ENCODE measurements at places on chromosomes 5 and 9.

- no peak for DNase-seq
Measured at GRCh38 chr5:131913603-131914002, 31.9 kb downstream of the MEIKIN start.

DNA sequence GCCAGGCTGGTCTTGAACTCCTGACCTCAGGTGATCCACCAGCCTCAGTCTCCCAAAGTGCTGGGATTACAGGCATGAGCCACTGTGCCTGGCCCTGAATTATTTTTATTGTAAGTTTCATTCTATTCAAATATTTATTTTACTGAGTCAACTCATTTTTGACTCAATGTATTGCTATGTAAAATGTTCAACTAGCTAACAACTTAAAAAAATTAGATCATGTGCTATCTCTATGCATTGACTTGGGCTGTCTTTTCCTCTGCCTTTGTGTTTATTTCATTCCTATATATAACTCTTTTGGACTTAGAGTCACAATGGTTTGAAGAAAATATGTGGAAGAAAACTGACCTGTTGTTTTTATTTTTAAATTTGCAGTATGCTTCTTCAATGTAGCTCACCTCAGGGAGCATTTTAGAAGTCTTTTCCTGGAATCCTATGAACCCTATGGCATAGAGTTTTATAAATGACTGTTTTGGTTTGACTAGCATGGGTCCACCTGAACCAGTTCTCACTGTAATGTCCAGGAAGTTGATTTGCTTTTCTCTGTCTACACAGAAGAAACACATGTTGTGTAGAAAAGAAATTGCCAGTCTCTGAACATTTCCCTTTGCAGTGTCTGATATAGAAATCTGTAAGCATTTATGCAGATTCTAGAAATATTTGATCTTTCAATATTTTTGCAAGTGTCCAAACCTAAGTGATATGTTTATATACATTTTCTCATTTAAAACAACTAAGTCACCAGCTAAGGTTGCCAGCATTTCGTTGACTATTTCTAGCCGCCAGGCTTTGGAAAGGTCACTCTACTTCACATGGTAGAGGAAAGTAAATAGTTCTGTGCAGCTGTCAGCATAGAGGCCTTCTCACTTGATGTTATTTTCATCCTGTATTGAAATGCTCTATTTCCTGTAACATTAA, 138.8 kb downstream of the PCSK1 start:
- DNase-seq, result peak; percentile 38

DNA sequence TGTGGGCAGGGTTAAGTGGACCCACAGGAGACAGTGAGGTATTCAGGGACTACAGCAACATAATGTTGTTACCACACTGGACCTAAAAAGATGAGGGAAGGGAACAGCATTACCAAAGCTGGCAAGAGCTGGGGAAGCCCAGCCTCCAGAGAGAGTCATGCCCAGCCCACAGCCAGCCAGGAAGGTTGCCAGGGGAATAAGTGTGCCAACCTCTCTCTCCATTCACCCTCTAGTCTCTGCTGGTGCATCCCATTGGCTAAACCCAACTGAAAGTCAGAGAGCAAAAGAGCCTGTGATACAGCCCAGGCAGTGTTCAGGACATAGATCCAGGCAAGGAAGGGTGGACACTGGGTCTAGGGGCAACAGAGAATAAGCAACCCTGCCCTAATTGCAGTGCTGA, 35.8 kb upstream of the AFAP1L1 start:
- DNase-seq, result no peak

DNA sequence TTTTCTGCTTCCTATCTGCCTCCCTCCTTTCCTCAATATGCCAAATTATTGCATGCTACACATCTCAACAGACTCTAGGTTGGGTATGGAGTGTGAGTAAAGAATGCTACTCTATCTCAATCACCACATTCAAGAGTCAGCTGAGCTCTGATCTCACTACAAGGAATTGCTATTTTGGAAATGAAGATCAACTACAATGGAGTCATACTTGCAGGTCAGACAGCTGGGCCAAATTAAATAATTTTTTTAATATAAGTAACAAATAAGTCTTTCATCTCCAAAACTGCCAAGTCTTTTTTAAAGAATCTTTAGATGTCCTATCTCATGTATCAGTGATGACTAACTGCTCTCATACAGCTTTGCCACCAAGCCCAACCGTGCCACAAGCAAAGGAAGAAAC, 64.0 kb downstream of the DEPDC1B start:
- DNase-seq, result no peak

GRCh38 chr5:125179612-125180011, 433.2 kb upstream of the ZNF608 start:
- no peak for DNase-seq

GRCh38 chr9:135611142-135611874, 28.0 kb downstream of the GLT6D1 start:
- no peak for DNase-seq

GRCh38 chr5:113133211-113133975, 156.8 kb downstream of the DCP2 start:
- no peak for DNase-seq

DNA sequence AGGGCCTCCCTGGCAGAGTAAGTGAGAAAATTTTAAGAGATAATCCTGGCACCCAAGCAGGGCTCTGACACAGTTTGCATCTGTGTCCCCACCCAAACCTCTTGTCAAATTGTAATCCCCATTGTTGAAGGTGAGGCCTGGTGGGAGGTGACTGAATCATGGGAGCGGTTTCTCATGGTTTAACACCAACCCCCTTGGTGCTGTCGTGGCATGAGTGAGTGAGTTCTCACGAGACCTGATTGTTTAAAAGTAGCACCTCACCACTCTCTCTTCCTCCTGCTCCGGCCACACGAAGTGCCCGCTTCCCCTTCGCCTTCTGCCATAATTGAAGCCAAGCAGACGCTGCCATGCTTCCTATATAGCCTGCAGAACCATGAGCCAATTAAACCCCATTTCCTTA, 80.1 kb downstream of the FBXW11 start:
- DNase-seq, result no peak

All from fibroblast of mammary gland (primary cell).